Esophagus squamous epithelium (tissue), 5 donors: ENCODE measurements at places on chromosomes 2 and 18.

GRCh38 chr18:34411952-34412351 is 187.2 kb upstream of the NOL4 start:
- no peak for DNase-seq

- no peak for DNase-seq
Observed at GRCh38 chr2:241950413-241951315, 81.1 kb downstream of the RTP5 start.

GRCh38 chr2:42060718-42061619 is 13.1 kb downstream of the PKDCC start:
- DNase-seq: no peak

- no peak for DNase-seq
Observed at GRCh38 chr18:44826418-44827259, 146.0 kb downstream of the SETBP1 start.

GRCh38 chr18:4060427-4061281 is 394.5 kb downstream of the DLGAP1 start:
- no peak for DNase-seq

DNA sequence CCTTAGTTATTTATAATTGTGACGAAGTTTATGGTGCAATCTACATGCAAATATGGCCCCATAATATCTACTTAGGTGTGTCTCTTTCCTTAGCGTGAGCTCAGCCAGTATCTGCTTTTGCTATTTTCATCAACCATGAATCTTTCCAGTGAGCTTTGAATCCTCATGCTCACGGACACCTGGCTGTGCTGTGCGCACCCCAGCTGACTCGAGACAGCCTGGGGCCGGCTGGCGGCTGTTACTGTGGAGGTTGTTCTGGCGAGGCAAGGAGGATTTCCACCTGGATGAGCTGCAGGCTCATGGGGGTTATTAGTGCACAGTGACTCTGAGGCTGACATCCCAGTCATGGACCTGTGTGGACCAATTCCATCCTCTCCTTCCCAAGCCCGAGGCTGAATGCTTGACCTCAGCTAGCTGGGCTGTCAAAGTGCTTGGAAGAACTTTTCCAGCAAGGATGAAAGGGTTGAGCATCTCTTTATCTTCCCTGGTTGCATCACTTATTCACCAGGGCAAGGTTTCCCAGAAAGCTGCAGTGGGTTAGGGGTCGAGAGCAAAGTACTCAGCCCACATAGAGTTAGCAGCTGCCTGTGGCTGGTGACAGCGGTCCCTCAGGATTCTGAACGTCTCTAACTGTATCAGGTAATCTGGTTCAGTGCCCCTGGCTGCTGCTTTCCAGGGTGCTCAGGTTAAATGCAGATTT is 141.7 kb downstream of the ARL4C start:
- no peak for DNase-seq
